ENCODE measurements at places on chromosomes 4 and X.

GRCh38 chr4:145177906-145178538 is 2.4 kb downstream of the OTUD4 start:
- no peak for DNase-seq

GRCh38 chrX:41095908-41096307 is 10.7 kb downstream of the USP9X start:
- DNase-seq = no peak

- no peak for DNase-seq
Measured at GRCh38 chrX:91434351-91435168, at the start of gene PABPC5. Gene PABPC5 (plus strand): TSS chrX:91434839. CDS start chrX:91435578, 739 bp downstream.

- DNase-seq = no peak
Measured at GRCh38 chrX:57379296-57379695, 92.8 kb downstream of the FAAH2 start.

- DNase-seq = no peak
Measured at GRCh38 chr4:47690611-47691010, 147.3 kb downstream of the CORIN start.

DNA sequence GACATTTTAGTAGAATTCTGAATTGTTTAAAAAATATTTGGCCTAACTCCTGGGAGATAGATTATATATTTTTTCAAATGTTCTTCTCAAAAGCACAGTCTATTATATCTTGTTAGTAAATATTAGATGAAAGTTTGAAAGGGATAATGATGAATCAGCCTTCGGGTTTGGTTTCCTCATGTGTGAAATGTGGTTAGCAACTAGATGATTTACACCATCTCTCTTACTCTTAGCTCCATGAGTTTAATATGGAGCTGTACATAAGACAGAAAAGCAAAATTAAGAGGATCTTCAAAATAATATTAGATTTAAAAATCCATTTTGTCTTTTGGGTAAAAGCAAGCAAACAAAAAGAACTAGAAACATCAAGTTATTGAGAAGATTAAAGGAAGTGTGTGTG is 120.8 kb upstream of the SFRP2 start:
- no peak for DNase-seq

Data from stimulated activated CD4-positive, alpha-beta T cell treated with anti-CD3 and anti-CD28 coated beads, Interleukin-12 subunit alpha, Interleukin-12 subunit beta, amount 100 ng/mL, for 24 hours (primary cell).